AG08395 (cell line): ENCODE measurements at places on chromosomes 3 and 15.

- DNase-seq = no peak
Measured at GRCh38 chr3:37544869-37545352, 316.8 kb upstream of the CTDSPL start.

DNA sequence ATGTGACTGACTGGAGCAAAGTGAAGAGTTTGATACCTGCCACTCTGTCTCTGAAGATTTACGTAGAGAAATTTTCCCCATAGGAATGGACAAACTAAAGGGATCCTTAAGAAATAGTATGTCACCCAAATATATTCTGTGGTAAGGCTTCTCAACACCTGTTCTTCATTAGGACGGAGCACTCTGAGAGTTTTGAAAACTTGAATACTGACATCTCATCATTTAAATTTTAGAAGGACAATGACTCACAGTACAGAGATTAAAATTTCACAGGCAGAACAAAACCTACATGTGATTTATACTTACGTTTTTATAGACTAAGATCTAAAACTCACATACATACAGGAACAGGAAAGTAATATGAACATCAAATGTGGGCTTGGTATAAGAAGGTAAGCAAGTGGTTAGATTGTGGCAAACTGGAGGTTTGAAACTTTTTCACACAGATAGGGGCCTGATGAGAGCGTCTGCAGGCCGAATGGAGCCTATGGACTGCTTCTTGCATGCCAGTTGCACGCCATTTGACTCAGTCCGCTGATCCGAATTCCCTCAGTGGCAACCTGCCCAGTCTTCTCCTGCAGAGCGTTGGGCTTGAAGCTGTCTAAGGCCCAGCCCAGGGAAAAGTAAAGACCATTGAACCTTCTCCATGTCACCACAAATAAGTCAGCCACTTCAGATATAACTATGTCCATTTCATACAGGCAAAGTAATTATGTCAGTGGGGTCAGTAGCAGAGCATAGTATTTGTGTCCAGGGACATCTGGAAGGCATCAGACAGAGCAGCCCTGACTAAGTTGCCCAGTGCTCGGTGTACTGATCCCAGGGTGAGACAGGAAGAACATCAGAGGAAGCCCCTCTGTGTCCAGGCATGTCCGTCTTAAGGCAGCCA is 45.7 kb downstream of the ZBTB38 start:
- peak; percentile 46 for DNase-seq

DNA sequence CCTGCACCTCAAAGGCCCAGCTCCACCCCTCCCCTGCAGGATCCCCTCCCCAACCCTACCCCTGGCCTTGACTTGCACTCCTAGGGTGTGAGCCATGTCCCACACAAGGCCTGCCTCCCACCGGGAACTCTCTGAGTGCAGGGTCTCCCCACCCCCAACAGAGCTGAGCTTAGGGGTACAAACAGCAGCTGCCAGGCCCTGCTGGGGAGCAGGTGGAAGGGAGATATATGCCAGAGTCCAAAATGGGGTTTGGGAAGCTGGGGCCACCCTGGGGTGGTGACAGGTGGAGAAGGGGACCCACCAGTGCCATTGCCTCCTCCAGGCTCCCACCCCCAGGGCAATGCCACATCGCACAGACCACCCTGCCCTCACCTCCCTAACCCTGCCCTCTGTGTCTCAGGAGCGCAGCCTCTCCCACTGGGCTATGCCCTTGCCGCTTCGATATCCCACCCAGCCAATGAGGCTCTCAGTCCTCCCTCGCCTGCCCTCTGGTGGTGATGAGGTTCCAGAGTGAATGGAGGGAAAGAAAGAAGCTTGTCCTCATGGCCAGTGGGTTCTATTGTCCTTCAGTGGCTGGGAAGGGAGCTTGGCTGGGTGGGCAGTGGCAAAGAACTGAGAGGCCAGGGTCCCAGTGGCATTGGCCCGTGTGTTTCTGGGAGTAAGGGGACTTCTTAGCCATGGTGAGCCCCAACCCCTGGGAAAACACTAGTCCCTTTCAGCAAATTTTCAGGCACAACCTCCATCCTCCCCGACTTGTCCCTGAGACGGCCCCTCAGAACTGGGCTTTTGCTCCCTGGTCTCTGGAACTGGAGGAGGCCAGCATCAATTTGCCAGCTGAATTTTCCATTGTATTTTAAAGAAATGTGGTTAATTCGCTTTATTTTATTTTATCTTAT is 46.8 kb downstream of the CYP11A1 start:
- peak; percentile 45 for DNase-seq

DNA sequence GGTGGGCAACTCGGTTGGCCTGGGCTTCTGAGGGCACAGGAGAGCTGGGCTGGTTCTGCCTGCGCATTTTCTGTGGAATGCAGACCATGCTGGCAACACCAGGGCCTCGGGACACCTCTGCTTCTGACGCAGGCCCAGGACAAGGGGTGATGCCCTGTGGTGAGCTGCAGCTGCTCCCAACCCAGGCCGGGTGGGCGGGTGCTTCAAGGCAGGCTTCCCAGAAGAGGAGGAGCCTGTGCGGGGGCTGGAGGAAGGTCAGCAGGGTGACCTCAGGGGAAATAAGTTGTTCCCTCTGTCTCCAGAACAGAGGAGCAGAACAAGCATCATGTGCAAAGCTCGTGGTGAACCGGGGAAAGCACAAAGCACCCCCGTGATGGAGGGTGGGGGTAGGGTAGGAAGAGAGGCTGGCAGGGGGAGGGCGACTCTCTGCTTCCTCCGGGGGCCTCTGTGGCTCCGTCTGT is 11.0 kb upstream of the PLXNA1 start:
- peak; percentile 40 for DNase-seq

- peak; percentile 44 for DNase-seq
Measured at GRCh38 chr3:69294014-69294766, 91.7 kb downstream of the FRMD4B start.
